ENCODE measurements at places on chromosomes 6 and 20.

DNA sequence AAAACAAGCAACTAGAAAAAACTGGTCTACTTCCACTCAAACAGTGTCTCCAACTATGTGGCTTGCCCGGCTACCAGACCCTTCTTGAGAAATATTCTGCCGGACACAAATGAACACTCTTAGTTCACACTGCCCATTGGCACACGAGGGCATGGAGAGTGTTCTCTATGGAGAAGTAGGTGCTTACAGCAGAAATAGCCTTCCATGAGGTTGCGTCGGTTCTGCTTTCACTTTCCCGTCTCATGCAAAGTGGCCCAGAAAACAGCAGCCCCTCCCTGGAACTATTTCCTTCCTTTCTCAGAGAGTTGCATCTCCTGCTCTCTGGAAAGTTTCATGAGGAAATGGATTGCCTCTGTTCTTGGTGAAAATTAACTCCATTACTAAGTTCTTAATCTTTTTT lies 9.5 kb upstream of the HLA-DOA start:
- no peak for DNase-seq

DNA sequence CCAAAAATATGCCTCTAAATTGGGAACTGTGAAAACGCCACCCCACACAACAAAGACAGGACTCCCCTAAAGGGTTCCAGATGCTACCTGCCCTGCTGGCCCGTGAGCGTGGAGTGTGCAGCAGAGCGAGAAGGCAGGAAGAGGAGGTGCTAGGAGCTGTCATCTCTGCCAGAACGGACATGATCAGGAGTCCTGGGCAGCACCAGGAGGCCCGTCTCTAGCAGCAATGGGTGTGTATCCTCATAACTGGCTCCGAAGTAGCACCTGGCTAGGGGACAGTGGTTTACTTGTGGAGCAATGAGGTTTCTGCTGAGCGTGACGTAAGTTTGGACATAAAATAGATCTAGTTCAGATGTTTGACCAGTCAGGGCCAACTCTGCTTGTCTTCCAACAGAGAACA lies 226.0 kb downstream of the CDH4 start:
- no peak for DNase-seq

DNA sequence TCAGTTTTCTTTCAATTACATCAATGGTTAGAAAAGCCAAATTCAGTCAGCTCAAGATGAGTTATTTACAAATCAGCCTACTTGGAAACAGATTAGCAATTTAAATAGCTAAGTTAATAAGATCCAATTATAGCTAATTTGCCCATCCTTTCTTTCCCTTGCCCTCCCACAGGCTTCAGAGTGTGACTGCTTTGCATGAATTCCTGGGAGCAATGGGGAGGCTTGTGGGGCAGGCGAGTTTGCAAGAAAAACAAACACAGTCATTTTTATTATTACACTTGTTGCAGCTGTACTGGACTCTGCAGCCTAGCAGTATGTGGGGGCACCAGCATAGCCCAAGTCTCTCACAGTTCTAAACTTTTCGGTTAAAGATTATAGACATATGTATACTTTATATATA lies 219.0 kb downstream of the NKAIN2 start:
- DNase-seq, result no peak

GRCh38 chr20:57435498-57436222 lies 44.5 kb downstream of the RBM38 start:
- DNase-seq, result no peak

DNA sequence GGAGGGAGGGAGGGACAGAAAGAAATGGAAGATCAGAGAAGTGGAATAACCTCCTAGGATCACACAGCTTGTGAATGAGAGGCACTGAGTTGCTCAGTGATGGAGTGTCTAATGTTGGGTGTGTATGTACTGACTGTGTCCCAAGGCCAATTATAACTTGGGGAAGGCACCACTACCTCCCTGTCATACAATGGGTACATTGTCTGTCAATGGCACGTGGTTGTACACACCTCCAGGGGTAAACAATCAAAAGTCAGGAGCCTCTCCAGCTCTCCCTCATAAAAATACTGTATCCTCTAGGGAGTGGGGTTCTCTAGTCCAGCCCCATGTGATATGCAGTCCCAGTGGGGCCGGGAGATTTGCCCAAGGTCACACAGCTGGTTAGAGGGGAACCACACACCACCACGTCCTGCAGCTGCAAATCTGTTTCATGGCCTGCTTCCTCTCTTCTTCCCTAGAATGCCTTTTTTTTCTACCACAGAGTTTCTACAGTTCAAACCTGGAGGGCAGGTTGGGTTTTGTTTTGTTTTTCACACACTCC lies 112.5 kb downstream of the SNX5 start:
- DNase-seq, result no peak

DNA sequence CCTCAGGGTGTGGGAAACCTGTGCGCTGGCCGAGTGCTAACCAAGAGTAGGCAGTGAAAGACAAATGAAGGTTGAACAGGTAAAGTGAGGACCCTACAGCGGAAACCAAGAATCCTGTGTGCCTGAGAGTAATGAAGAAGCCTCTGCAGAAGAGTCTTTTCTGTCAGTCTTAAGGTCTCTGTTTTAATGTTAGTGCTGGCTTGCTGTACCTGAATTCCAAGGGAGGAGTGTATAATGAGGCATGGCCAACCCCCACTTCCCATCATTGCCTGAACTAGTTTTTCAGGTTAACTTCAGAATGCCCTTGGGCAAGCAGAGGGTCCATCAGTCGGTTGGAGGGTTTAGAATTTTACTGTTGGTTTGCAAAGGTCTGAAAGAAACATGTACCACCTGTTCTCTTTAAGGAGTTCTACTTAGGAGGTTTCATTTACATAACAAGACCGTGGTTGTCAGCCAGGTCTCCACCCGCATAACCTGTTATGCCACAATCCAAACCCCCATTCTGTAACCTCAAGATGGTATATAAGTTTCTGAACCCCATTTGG lies 589 bp upstream of the PDCD2 start:
- DNase-seq, result no peak

GRCh38 chr6:144659202-144660182 lies 374.4 kb downstream of the UTRN start:
- no peak for DNase-seq

GRCh38 chr6:1126036-1126435 lies 185.9 kb upstream of the FOXQ1 start:
- no peak for DNase-seq

GRCh38 chr6:160084198-160084776 lies 37.3 kb upstream of the SLC22A1 start:
- no peak for DNase-seq

- DNase-seq, result no peak
These were observed 152.2 kb downstream of the TRIM27 start for GRCh38 chr6:28771401-28772267.

DNA sequence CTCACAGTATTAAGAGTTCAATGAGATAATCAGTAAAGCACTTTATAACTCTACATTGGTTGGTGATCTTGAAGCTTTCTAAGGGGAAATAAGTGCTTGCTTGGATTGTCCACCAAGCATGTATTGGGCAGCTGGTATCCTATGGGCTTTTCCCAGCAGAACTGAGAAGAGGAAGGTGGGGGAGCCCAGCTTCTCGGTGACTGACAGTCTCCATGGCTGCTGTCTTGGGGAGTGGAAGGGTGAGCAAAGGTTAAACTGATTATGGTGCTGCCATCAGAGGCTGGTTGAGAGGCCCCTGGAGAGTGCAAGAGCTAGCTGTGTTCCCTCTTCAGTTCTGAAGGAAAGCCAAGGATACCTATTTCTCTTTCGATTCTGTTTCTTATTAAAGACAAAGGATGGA lies 35.5 kb upstream of the ADTRP start:
- no peak for DNase-seq

All from 8988T (cell line).